ENCODE measurements at places on chromosomes 16 and 17.

GRCh38 chr16:67884684-67885083, at the start of gene NRN1L:
Gene NRN1L, plus strand, starts transcription at chr16:67884885. Its CDS starts 19 bp downstream, at chr16:67884904.
- H3K4me1 ChIP-seq, result no peaks in the 10 kb centered on the region
- H3K27ac ChIP-seq, result no peak within 1 kb of the TSS
- H3K27me3 ChIP-seq, result no peaks in the 10 kb centered on the region
- no peak for DNase-seq

- no peak overlapping the region for H3K27ac ChIP-seq
- no peaks in the 10 kb centered on the region for H3K36me3 ChIP-seq
- no peaks in the 10 kb centered on the region for H3K4me1 ChIP-seq
- no peak overlapping the region for H3K4me3 ChIP-seq
Observed at GRCh38 chr16:81220349-81220748, 18.1 kb upstream of the BCO1 start.

DNA sequence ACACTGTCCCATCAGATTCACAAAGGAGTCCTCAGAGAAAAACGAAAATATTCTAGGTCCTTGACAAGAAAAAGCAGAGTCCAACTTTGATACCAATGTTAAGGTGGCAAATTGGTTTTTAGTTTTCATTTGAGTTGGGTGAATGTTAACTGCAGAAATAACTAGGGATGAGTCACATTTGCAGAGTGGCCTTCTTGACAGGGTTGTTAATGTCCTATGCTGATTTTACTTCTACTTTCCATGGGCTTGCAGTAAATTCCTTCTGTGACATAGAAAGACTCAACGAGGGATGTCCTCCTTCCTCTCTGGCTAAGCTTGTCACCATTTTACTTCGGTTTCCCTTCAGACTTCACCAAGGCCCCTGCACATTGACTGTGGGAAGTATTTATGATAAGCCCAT, 47.2 kb upstream of the ICAM2 start:
- no peak overlapping the region for H3K4me3 ChIP-seq
- H3K27ac ChIP-seq, result peak overlapping the region; percentile 92
- peaks cover 52% of the 10 kb centered on the region for H3K4me1 ChIP-seq
- H3K27me3 ChIP-seq, result no peaks in the 10 kb centered on the region
- DNase-seq, result no peak

- H3K4me1 ChIP-seq, result peaks cover 20% of the 10 kb centered on the region
- peaks cover 10% of the 10 kb centered on the region for H3K36me3 ChIP-seq
- no peak for DNase-seq
- H3K27me3 ChIP-seq, result no peaks in the 10 kb centered on the region
- no peak overlapping the region for H3K4me3 ChIP-seq
Observed at GRCh38 chr17:16313139-16314090, 39.9 kb downstream of the CENPV start.

DNA sequence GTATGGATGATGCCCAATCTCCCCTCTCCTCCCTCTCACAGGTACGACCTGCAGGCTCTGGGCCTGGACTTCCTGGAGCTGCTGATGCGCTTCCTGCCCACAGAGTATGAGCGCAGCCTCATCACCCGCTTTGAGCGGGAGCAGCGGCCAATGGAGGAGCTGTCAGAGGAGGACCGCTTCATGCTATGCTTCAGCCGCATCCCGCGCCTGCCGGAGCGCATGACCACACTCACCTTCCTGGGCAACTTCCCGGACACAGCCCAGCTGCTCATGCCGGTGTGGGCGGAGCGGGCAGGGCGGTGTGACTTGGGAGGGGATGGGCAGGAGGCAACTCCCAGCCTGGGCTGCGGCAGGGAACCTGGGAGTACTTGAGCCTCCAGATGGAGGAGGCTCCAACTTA, 18.1 kb downstream of the SPATA32 start:
- H3K4me1 ChIP-seq, result peaks cover 56% of the 10 kb centered on the region
- no peak overlapping the region for H3K27ac ChIP-seq
- H3K4me3 ChIP-seq, result no peak overlapping the region
- H3K27me3 ChIP-seq, result no peaks in the 10 kb centered on the region

- DNase-seq, result no peak
- H3K27ac ChIP-seq, result no peak overlapping the region
- peak overlapping the region; percentile 94 for H3K4me3 ChIP-seq
- peaks cover 13% of the 10 kb centered on the region for H3K36me3 ChIP-seq
- peaks cover 5% of the 10 kb centered on the region for H3K27me3 ChIP-seq
Observed at GRCh38 chr17:42798011-42798382, 507 bp downstream of the COA3 start.

GRCh38 chr16:56647641-56648431, 3.9 kb upstream of the MT1B start:
- H3K36me3 ChIP-seq, result no peaks in the 10 kb centered on the region
- no peak for DNase-seq
- no peak overlapping the region for H3K27ac ChIP-seq
- no peak overlapping the region for H3K4me3 ChIP-seq

DNA sequence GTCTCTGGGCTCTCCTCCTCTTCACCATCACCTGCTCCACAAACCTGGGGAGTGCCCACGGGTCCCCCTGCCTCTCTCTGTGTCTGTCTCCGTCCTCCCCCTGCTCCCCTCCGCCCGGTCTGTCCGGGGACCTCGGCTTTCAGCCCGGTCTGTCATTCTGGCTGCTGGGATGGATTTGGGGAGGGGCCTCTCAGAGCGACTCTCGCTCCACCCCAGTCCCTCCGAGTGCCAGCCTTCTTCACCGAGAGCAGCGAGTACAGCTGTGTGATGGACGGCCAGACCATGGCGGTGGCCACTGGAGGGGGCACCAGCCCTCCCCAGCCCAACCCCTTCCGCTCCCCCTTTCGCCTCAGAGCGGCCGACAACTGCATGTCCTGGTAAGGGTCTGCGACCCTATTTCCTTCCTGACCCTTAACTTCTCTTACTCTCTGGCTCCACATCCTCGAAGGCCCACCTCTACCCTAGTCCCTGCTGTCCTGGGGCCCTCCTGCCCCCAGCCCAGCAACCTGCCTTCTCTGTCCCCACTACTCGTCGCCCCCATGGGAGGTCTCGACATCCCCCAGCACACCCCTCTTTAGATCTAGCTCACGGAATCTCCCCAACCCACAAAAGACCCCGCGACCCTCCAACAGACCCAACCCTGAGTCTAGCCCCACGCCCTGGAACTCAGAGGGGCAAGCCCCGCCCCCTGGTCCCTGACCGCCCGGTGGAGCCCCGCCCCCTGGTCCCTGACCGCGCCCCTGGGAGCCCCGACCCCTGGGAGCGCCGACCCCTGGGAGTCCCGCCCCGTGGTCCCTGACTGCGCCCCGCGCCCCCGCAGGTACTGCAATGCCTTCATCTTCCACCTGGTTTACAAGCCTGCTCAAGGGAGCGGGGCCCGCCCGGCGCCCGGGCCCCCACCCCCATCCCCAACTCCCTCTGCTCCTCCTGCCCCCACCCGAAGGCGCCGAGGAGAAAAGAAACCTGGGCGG, 5.6 kb upstream of the CXCL16 start:
- peaks cover 22% of the 10 kb centered on the region for H3K4me1 ChIP-seq
- DNase-seq, result no peak
- peaks cover 20% of the 10 kb centered on the region for H3K27me3 ChIP-seq
- H3K4me3 ChIP-seq, result no peak overlapping the region
- H3K27ac ChIP-seq, result no peak overlapping the region
- H3K36me3 ChIP-seq, result no peaks in the 10 kb centered on the region

- peaks cover 6% of the 10 kb centered on the region for H3K4me1 ChIP-seq
- peaks cover 5% of the 10 kb centered on the region for H3K27me3 ChIP-seq
- no peak for DNase-seq
- no peak overlapping the region for H3K4me3 ChIP-seq
Observed at GRCh38 chr16:22789281-22789945, 24.5 kb upstream of the HS3ST2 start.

GRCh38 chr17:79217473-79218135, 143.0 kb downstream of the ENGASE start:
- no peak for DNase-seq
- no peak overlapping the region for H3K4me3 ChIP-seq
- peaks cover 4% of the 10 kb centered on the region for H3K4me1 ChIP-seq
- H3K36me3 ChIP-seq, result no peaks in the 10 kb centered on the region
- peaks cover 17% of the 10 kb centered on the region for H3K27me3 ChIP-seq
- H3K27ac ChIP-seq, result no peak overlapping the region

- no peak overlapping the region for H3K4me3 ChIP-seq
- H3K27me3 ChIP-seq, result no peaks in the 10 kb centered on the region
- H3K27ac ChIP-seq, result peak overlapping the region; percentile 55
- DNase-seq, result peak; percentile 52
Observed at GRCh38 chr17:57463103-57463885, 207.0 kb downstream of the MSI2 start.

- H3K27ac ChIP-seq, result no peak overlapping the region
- no peaks in the 10 kb centered on the region for H3K36me3 ChIP-seq
- no peak overlapping the region for H3K4me3 ChIP-seq
- H3K4me1 ChIP-seq, result no peaks in the 10 kb centered on the region
Observed at GRCh38 chr17:42171831-42172230, 9.1 kb downstream of the KCNH4 start.

DNA sequence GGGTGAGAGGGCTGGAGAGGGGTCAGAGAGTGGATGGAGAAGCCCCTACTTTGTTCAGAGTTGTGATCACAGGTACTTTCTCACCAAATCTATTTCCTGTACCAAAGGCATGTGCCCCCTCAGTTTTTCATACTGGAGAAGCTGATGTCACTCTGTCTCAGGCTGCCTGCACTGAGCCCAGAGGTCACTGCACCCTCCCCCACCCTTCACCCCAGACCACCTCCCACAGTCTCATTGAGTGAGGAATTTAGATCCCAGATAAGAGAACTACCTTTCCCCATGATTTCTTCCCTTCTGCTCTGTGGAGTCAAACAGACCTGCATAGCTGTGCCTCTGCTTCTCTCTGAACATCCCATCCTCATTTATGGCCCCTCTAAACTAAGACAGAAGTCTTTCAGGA, 140.0 kb upstream of the IRX6 start:
- no peaks in the 10 kb centered on the region for H3K4me1 ChIP-seq
- DNase-seq, result no peak
- no peak overlapping the region for H3K27ac ChIP-seq
- H3K27me3 ChIP-seq, result no peaks in the 10 kb centered on the region

DNA sequence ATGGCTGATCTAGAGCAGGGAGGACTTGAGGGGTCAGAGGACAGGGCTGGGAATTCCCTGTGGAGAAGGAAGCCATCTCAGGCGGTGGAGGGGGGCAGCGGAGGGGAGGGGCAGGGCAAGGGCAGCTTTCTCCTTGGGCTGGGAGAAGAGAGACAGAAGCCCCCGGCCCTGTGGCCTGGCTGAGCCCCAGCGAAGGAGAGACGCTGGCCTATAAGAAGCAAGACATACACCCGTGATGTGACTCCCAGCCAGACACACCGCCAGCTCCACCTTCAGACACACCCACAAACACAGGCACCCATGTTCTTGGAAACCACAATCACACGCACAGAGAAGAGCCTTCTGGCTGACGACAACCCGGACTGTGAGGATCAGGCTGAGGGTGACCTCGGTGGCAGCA, 10.0 kb downstream of the TRPV3 start:
- H3K4me1 ChIP-seq, result no peaks in the 10 kb centered on the region
- H3K4me3 ChIP-seq, result no peak overlapping the region
- DNase-seq, result no peak
- H3K27ac ChIP-seq, result no peak overlapping the region
- no peaks in the 10 kb centered on the region for H3K27me3 ChIP-seq

DNA sequence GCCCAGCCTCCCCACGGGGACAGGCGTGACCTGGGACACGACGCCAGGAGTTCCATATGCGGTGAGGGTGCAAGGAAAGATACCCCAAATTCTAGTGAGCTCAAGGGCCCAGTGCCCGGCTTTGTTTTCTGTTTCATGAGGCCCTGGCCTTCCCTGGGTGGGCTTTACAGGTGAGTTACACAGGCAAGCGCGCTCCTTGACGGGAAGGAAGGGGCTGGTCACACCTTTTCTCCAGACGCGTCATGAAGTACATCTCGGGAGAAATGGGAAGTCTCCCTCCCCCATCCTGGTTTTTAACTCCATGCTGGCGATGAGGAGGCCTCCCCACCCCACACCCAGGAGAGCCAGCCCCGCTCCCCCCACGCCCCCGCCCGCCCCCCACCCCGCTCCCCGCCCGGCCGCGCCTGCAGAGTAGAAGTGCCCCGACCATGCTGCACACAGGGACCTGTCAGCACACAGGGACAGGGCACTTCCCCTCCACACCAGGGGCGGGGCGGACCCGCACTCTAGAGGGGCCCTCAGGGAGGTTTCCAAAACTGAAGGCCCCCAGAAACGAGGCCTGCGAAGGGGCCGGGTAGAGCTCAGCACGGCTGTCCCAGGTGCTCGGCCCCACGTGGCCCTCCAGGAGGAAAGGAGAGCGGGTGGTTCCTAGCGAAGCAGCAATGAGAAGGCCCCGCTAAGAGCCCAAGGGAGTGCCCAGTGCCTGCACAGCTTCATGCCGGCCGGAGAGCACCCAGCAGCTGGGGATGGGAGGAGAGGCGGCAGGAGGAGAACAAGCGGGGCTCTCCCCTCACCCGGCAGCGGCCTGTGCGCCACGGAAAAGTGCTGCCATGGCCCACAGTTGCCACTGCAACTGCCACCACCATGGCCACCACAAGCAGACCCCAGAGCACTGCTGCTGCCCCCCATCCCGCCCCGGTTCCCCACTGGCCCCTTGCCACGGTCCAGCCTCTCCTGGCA, 7.7 kb downstream of the CYB561 start:
- no peak overlapping the region for H3K4me3 ChIP-seq
- no peaks in the 10 kb centered on the region for H3K36me3 ChIP-seq
- peaks cover 47% of the 10 kb centered on the region for H3K4me1 ChIP-seq
- H3K27ac ChIP-seq, result peak overlapping the region; percentile 84
- DNase-seq, result no peak
- H3K27me3 ChIP-seq, result no peaks in the 10 kb centered on the region

- no peak overlapping the region for H3K27ac ChIP-seq
- no peaks in the 10 kb centered on the region for H3K4me1 ChIP-seq
- DNase-seq, result no peak
- no peaks in the 10 kb centered on the region for H3K36me3 ChIP-seq
- H3K27me3 ChIP-seq, result no peaks in the 10 kb centered on the region
Observed at GRCh38 chr17:9383826-9384225, 191.8 kb downstream of the STX8 start.

- H3K4me1 ChIP-seq, result no peaks in the 10 kb centered on the region
- DNase-seq, result no peak
- H3K36me3 ChIP-seq, result no peaks in the 10 kb centered on the region
- H3K27ac ChIP-seq, result no peak overlapping the region
- H3K4me3 ChIP-seq, result no peak overlapping the region
- peaks cover 41% of the 10 kb centered on the region for H3K27me3 ChIP-seq
Observed at GRCh38 chr17:8421571-8421970, 14.1 kb upstream of the NDEL1 start.

GRCh38 chr16:49859125-49859811, 3.4 kb upstream of the ZNF423 start:
- no peak overlapping the region for H3K27ac ChIP-seq
- DNase-seq, result no peak
- H3K27me3 ChIP-seq, result peaks cover 36% of the 10 kb centered on the region

GRCh38 chr16:85162478-85163277, 50.4 kb upstream of the CIBAR2 start:
- no peaks in the 10 kb centered on the region for H3K36me3 ChIP-seq
- no peak overlapping the region for H3K27ac ChIP-seq
- no peak overlapping the region for H3K4me3 ChIP-seq
- no peak for DNase-seq

- H3K36me3 ChIP-seq, result peaks cover 20% of the 10 kb centered on the region
- no peak overlapping the region for H3K4me3 ChIP-seq
- H3K27ac ChIP-seq, result no peak overlapping the region
- H3K27me3 ChIP-seq, result no peaks in the 10 kb centered on the region
- DNase-seq, result no peak
Observed at GRCh38 chr17:74815550-74816370, 39.6 kb upstream of the NAT9 start.

Data from activated CD8-positive, alpha-beta T cell treated with anti-CD3 and anti-CD28 coated beads, Interleukin-2, amount 10 ng/mL, durations not matched to agents 7 days and 5 days (primary cell).